NCI-H510A treated with DMSO at 0.1 percent for 48 hours (cell line): ENCODE measurements at places on chromosomes 12 and 14.

- DNase-seq = no peak
These were observed 118.9 kb downstream of the NPAS3 start for GRCh38 chr14:33057585-33057984.

GRCh38 chr12:132275110-132275531 lies 54.3 kb downstream of the GALNT9 start:
- no peak for DNase-seq

DNA sequence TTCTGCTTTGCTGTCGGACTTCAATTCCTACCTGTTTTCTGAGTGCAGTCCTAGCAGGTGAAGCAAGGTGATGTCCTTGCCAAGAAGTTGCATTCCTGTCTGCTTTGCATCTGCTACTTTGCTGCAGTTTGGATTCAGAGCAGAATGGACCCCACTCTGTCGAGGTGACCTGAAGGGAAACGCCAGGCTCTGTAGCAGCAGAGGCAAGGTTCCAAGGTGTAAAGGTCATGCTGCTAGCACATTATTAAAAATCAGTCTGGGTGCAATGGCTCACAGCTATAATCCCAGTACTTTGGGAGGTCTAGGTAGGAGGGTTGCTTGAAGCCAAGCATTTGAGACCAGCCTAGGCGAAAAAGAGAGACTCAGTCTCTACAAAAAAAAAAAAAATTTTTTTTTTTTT lies 17.3 kb upstream of the ALDH2 start:
- DNase-seq = no peak

DNA sequence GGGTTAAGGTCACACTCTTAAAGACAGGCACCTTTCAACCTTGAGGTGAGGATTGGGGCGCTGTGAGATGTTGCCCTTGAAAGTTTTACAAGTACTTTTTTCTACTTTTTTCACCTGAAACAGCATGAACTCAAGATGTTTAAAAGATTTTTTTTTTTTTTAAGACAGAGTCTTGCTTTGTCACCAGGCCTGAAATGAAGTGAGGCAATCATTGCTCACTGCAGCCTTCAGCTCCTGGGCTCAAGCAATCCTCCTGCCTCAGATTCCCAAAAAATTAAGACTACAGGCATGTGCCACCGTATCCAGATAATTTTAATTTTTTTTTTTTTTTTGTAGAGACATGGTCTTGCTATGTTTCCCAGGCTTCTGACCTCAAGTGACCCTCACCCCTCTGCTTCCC lies 243.9 kb downstream of the DIO2 start:
- no peak for DNase-seq

- no peak for DNase-seq
These were observed 16.0 kb downstream of the VSX2 start for GRCh38 chr14:74255281-74255680.

DNA sequence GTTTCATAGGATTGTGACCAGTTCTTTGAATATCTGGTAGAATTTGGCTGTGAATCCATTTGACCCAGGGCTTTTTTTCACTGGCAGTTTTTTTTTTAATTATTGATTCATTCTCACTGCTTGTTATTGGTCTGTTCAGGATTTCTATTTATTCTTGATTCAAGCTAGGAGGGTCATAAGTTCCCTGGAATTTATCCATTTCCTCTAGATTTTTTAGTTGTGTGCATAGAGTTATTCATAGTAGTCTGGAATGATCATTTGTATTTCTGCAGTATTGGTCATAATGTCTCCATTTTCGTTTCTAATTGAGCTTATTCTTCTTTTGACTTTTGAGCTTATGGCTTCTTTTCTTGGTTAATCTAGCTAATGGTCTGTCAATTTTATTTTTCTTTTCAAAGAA lies 291.6 kb downstream of the AKAP6 start:
- no peak for DNase-seq

GRCh38 chr12:26839512-26839911 lies 6.5 kb upstream of the ITPR2 start:
- no peak for DNase-seq

DNA sequence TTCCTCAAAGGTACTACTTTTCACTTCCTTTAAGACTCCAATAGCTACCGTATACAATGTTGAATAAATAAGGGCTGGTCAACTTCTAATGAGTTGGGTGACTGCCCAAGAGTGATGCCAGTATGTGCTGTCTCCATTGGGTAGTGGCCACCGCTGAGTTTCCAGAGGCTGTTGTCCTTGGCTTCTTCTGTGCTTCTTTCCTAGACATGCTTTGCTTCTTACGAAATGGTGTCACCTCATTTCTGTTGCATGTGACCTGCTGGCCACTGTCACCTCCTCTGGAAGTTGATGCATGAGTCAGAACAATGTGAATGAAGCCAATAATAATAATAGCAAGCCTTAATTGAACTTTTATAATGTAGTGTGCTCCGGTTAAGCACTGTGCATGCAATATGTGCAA lies 7.5 kb upstream of the NID2 start:
- DNase-seq = no peak

DNA sequence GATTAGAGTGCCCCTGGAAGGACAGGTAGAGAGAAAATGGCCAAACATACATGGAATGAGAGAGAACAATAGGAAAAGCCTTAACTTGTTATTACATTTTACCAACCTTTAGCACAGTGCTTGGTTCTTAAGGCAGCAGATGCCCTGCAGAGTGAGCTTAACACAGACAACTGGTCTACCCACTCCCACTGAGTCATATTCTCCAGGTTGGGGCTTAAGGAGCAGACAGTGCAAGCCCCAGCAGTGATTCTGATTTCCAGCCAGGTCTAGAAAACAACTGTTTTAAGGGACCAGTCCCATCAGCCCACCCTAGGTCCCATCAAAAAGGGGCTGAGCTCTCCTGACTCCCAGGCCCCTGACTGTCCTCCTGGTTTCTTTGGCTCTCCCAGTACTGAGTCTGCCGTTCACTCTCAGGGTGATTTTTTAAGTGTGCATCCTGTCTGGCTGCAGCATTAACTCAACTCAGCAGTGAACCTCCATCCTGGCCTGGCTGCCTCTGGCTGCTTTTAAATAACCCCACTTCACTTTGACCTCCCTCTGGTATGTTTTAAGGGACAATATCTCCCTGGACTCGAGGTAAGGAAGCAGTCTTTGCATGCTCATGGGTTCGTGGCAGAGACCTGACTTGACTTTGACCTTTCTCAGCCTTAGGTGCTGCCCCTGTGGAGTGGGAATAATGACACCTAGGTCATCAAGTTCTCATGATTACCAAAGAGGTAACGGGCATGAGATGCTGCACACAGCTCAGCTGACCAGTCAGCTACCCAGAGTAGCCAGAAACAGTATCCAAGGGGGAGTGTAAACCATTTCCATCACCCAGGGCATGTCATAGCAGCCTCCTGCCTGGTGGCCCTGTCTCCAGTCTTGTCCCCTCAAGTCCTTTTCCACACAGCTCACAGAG lies 210.7 kb upstream of the PWP1 start:
- DNase-seq = no peak

- no peak for DNase-seq
These were observed 262.5 kb downstream of the FOXG1 start for GRCh38 chr14:29028973-29029582.
